ENCODE measurements at places on chromosomes 3 and 15.

GRCh38 chr3:42115215-42115614 lies 24.1 kb downstream of the TRAK1 start:
- no peak for DNase-seq

DNA sequence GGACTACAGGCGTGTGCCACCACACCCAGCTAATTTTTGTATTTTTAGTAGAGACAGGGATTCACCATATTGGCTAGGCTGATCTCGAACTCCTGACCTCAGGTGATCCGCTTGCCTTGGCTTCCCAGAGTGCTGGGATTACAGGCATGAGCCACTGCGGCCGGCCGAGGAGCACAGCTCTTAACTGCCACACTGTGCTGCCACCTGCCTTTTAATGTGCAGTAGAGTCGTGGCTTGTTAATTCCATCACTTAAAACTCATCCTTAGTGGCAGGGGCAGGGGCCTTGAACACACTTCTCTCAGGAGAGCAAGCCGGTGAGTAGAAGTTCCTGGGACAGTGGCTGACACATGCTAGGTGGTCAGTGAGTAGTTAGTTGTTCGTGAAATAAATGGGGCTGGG lies 12.5 kb downstream of the ABCF3 start:
- DNase-seq = no peak

DNA sequence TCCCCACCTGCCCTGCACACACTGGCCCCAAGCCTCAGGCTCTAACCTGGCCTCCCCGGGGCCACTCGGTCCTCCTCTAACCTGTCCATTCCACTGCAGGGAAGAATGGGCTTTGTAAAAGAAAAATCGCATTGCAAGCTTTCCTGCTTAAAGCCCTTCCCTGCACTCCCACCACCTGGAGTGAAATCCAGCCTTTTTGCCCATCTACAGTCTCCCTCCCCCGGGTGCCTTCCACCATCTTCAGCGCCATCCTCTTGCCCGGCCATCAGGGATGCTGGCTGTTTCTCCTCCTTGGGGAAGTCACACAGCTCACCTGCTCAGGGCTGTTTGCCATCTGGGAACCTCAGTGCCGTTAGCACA lies 266.9 kb downstream of the OCA2 start:
- no peak for DNase-seq

DNA sequence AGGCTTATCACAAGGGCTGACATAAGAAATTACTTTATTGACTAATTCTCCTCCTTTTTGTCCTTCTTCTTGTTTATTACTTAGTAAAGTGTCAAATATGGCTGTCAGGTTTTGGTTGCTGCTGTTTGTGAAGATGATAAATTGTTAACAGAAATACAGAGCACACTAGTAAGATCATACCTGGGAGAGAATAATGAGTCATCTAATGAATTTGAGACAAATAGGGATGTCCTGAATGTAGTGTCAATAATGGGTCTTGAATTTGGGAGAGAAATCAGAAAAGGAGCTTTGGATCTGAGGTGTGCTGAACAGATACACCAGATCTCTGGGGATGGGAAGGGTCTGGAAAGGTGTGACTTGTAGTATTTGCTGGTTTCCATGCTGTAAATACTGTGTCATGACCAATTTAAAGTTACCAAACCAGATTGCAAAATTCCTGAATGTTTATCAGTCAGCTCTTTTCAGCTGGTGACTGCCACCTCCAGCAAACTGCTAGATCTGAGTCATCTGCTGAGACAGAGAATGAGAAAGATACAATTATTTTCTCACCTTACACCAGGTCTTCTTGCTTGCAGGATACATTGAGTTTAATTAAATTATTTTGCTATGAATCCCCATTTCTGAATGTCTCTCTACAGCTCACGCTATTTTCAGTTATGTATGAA lies 76.7 kb upstream of the SATB1 start:
- DNase-seq = no peak

GRCh38 chr15:80563372-80563997 lies 131.6 kb upstream of the ABHD17C start:
- DNase-seq = no peak
